ENCODE measurements at places on chromosomes 1 and 21.

- DNase-seq = no peak
Measured at GRCh38 chr1:221188458-221188857, 309.2 kb downstream of the HLX start.

DNA sequence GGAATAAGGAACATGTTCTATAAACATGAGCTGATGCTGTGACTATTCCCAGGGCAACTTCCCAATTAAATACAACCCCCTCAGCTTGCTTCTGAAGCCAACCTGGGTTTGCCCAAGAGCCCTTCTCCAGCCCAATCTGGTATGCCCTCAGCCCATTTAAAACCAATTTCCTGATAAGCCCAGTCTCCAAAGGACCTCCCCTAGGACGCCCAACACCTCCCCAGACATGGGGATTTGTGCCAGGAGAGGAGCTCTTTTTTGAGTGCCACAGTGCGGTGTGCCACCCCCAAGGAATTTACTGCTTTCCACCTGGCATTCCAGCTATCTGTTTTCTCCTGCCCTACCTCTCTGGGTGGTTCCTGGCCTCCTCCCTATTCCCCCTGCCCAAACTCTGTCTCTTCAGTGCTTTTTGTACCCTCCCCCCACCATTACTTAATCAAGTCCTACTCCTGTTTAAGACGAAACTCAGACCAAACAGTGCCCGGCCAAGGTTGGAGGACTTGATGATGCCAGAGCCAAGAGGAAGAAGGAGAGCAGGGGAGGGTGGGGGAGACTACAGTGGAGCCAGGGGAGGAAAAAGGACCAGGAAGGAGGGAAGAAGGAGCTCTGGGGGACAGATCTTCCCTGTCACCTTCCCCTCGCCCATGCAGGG lies 11.4 kb upstream of the EFNA1 start:
- DNase-seq = no peak

DNA sequence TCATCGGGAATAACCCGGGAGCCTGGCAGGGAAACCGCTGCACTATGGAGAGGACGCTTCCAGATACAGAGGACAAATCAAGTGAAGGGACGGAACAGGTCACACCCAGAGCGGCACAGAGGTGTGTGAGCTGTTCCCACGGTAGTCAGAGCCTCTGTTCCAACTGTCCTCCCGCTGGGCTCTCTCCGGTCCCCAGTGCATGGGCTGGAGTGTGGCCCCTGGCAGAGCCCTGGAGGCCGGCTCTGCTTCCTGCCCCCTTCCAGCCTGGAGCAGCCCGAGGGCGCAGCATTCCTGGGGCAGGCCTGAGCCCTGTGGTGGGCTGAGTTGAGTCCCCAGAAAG lies 11.9 kb upstream of the ZBTB21 start:
- no peak for DNase-seq

- DNase-seq = no peak
Measured at GRCh38 chr1:46480959-46481646, 8.5 kb upstream of the DMBX1 start.

DNA sequence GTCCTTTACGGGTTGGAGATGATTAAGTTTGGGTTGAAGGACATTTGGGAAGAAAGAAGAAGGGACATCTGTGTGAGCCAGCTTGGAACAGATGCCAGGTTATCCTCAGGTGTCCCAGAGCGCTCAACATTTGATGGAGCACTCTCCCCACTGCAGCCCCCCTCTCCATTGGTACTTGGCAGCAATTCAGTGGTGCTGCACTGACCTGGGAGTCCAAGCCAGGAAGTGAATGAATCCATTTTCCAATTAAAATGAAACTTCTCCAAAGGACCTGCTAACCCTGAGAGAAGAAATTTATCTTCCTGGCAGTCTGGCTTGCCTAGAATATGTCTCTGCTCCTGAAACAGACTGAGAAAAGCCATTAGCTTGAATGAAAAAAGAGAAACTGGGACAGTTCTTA lies 67.1 kb downstream of the FGGY start:
- no peak for DNase-seq
